ENCODE measurements at places on chromosomes 2 and 18.

- no peak for DNase-seq
Observed at GRCh38 chr2:220194630-220195584, 567.5 kb downstream of the SLC4A3 start.

DNA sequence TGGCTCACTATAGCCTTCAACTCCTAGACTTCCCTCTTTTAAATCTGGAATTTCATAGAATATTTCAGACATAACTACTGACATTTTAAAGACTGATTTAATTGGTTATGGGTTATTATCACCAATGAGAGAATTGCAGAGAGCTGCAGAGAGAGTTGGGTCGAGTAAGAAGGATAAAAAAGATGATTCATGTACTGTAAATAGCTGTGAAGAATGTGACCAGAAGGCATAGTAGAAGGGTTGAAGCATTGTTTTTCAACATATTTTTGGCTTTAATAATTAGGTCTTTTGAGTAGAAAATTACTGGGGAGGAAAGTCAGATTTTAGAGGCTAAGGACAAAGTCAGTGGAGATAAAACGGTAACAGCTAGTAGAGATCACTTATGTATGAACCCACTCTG, 503.2 kb upstream of the SLC8A1 start:
- no peak for DNase-seq

- no peak for DNase-seq
Observed at GRCh38 chr2:207926133-207926988, 99.0 kb downstream of the PLEKHM3 start.

DNA sequence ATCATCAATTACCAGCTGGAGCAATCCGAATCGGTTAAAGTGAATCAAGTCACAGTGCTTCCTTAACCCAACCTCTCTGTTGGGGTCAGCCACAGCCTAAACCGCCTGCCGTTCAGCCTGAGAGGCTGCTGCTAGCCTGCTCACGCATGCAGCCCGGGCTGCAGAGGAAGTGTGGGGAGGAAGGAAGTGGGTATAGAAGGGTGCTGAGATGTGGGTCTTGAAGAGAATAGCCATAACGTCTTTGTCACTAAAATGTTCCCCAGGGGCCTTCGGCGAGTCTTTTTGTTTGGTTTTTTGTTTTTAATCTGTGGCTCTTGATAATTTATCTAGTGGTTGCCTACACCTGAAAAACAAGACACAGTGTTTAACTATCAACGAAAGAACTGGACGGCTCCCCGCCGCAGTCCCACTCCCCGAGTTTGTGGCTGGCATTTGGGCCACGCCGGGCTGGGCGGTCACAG, 496 bp upstream of the ITGA4 start:
- DNase-seq = peak; percentile 90

GRCh38 chr18:37412333-37412732, 153.3 kb downstream of the CELF4 start:
- no peak for DNase-seq

DNA sequence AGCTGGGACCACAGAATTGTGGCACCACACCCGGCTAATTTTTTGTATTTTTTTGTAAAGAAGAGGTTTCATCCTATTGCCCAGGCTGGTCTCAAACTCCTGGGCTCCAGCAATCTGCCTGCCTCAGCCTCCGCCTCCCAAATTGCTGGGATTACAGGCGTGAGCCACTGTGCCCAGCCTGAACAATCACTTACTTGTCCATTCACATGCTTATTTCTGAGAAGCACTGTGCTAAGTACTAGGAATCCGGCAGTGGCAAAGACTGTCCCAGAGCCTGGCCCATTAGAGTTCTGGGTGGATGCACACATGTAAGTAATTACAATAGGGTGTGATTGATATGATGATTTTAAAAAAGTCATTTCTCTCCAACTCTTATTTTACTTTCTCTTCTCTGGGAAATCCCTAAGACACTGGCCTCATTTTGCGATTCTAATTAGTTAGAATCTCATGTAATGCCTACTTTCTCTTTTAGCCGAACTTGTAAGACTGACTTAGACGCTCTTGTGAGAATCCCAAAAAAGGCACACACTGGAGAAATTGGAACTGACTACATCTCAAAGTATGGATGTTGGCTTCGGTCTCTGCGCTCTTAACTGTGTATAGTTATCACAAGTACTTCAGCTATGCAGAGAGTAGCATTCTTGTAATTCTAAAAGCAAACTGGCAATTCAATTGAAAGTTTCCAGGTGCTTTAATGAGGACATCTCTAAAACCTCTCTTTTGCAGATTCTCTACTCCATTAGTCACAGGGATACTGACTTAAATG, 567.7 kb downstream of the DCC start:
- DNase-seq = no peak

GRCh38 chr2:224799691-224800090, 83.5 kb upstream of the CCDC195 start:
- no peak for DNase-seq

DNA sequence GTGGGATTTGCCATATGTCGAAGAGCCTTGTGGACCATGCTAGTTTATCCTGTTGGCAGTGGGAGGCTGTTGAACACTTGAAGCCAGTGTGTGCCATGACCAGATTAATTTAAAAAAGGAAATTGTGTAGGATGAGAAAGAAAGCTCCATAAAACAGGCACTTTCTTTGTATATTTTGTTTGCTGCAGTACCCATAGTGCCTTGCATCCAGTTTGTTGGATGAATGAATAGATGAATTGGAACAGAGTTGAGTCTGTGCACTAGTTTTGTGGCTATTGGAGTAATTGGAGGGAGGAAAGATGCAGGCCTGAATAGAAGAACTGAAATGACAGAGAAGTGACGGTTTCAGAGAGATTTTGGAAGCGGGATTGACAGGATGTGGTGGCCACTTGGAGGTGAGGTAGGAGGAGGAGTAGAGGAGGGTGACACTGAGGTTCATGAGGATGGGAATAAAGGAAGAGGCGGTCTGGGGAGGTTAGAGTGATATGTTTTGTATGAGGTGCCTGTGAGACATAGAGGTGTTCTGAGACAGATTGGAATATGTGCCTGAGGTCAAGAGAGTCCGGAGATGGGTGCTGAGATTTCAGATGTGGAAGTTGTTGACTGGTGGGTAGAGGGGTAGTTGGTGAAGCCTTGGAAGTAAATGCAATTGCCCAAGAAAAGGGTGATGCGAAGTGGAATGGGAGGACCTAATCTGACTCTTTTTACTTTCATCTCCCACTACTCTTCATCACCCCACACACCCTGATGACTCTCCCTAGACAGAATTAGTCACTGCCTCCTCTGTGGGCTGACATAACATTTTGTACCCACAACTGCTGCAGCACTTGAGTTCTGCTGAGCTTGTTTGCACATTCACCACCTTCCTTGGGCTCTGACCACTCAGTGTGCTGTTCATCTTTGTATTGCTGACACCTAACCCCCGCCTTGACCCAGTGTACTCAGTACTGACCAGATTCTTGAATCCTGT, 5.1 kb downstream of the DGUOK start:
- DNase-seq = no peak

DNA sequence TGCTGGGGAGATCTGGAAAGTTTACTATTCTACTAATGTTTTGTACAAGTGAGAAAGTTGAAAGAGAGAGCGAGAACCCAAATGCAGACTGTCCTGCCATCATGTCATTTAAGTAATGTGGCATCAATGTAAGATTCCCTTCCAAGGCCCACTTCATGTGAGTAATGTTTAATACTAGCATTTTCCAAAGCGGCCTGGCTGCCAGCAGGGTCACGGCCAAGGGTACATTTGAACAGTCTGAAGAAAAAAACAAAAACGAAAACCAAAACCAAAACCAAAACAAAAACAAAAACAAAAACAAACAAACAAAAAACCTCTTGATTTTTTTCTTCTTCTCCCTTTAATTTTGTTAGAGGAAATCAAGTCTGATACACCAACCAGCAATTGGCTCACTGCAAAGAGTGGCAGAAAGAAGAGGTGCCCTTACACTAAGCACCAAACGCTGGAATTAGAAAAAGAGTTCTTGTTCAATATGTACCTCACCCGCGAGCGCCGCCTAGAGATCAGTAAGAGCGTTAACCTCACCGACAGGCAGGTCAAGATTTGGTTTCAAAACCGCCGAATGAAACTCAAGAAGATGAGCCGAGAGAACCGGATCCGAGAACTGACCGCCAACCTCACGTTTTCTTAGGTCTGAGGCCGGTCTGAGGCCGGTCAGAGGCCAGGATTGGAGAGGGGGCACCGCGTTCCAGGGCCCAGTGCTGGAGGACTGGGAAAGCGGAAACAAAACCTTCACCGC, 2.2 kb downstream of the HOXD10 start:
- DNase-seq = no peak

GRCh38 chr2:95669441-95669991, 77.7 kb downstream of the TRIM43 start:
- no peak for DNase-seq

GRCh38 chr18:48100165-48100575, 169.7 kb upstream of the SMAD2 start:
- no peak for DNase-seq

DNA sequence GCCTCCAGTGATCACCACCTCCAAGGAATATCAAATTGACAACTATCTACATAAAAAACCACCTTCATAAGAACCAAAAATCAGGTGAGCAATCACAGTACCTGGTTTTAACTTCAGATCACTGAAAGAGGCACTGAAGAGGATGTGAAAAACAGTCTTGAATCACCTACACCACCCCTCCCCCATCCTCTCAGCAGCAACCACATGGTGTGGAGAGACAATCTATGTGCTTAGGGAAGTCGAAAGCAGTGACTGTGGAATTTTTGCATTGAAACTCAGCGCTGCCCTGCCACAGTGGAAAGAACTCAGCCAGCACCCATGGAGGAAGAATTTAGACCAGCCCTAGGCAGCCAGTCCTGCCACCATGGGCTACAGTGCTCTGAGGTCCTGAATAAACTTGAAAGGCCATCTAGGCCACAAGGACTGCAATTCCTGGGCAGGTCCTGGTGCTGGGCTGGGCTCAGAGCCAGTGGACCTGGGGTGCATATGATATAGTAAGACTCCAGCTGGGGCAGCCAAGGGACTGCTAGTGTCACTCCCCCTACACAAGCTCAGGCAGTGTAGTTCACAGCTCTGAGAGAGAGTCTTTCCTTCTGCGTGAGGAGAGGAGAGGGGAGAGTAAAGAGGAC, 75.6 kb downstream of the ATL2 start:
- DNase-seq = no peak

DNA sequence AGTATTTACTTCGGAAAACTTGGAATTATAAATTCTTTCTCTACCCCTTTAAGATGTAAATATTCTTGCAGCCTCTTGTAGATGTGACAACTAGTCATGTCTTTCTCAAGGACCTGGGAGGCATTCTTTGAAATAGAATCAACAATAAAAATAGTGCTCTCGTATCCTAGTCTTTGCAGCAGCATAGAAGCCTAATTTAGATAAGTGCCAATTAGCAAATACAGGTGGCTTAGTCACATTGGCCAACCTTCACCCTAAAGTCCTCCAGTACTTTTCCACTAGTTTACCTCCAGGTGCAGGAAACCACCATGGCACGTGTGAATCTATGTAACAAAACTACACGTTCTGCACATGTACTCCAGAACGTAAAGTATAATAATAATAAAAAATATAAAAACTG, 3.5 kb upstream of the ZSWIM2 start:
- DNase-seq = no peak

DNA sequence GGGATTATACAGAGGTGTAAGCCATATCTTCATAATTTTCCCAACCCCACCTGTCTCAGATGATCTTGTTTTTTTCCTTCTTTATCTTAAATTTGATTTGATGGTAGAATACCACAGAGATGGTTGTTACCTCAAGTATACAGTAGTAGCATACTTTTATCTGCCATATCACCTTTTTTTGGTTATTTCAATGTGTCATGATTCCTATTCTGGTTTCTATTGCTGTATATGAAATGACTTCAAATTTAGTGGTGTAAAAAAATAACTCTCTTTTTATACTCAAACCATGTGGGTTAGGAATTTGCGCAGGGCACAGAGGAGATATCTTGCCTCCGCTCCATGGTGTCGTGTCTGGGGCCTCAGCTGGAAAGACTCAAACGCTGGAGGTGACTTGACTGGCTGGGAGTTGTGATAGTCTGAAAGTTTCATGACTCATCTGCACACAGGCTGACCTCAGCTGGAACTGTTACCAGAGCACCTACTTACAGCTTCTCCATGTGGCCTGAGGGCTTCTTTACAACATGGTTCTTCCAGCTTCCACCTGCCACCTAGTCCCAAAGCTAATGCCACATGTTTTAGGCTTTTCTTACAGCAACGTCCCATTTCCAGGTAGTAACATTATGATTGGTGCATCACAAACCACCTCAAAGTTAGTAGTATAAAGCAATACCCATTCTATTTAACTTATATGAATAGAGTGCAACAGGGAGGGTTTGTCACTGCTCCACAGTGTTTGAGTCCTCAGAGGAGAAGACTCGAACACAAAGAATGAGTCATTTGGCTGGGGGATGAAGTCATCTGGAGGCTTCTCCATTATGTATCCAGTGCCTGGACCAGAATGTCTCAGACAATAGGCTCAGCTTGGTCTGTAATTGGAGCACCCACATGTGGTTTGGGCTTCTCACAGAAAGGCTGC, 82.3 kb upstream of the XPO1 start:
- no peak for DNase-seq

GRCh38 chr2:112690853-112691401, 29.9 kb upstream of the NT5DC4 start:
- DNase-seq = peak; percentile 70

- no peak for DNase-seq
Observed at GRCh38 chr18:63928331-63928730, 20.6 kb downstream of the SERPINB10 start.

DNA sequence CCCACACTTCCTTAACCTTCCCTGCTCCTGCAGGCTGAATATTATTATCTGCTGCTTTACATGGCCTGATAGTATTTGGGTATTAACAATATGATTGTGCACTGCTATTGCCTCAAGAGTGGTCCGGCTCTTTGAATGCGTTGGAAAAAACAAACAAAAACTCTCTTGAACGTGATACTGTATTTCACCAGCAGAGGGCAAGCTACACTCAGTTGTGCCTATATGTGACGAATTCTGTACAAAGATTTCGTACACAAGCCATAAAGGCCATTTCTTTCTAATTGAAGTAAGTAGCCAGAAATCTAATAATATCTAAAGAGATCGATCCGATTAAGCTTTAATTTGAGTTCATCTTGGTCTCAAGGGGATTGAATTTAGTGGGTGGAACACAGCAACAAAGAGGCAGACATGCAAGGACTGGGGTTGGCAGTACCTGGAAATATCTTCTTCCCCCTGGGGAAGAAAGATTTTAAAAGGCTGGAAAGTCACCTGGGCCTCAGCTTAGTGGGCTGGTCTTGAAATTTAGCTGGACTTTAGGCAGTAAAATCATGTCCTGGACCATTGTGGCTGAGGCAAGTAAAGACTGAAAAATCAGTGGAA, 49.3 kb upstream of the RAB6D start:
- no peak for DNase-seq

All from CD4-positive, alpha-beta T cell treated with Interferon gamma for 1 hour (primary cell).